ENCODE measurements at places on chromosomes 12 and 14.

DNA sequence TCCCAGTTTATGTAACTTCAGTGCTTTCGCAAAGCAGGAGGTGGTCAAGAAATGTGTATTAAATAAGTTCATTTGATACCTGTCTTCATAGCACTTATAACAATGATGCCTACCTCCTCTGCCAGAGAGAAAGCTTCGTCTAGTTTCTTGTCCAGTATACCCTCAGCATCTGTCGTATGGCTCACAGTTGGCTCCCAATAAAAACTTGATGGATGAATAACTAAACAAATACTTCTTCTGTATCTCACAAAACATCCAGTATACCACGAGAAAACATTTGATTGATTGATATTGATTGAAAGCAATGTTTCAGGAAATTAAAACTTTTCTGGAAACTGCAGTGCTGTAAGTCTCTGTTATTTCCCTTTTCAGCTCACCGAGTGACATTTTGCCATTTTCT, 26.9 kb upstream of the PTGDR start:
- DNase-seq, result no peak

DNA sequence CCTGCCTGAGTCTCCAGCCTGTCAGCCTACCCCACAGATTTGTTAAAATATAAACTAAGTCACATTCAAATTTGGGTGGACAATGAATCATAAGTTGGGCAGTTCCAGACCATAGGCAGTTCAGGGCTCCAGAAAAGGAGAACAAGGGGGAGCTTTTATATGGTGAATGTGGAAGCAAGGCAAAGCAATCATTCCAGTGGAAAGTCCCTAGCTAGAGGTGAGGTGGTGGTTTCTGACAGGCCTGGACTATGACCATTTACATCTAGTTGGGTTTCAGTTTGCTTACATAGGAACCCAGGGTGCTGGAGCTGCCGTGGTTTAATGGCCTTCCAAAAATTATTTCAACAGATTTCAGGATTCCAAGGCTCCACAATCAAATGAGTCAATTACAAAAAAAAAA, 207.3 kb downstream of the AEBP2 start:
- no peak for DNase-seq

GRCh38 chr14:104639471-104639870, 34.9 kb upstream of the TMEM179 start:
- DNase-seq, result no peak

DNA sequence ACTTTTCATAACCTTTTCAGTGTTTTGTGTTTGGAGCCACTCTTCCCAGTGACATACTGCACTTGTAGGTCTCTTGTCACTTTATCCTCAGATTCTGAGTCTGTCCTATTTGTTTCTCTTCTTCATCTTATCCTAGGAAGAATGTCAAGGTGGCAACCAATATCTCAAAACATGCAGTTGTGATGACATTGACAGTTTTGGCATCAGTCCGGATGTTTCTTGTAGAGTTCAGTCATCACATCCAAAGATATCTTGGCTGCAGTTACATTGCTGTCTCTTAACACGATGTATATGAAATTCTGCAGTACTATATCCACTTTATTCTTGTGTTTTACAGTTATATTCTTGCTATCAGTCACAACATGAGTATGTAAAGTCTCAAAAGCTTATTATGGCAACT, 6.4 kb downstream of the ADIPOR2 start:
- DNase-seq, result no peak

DNA sequence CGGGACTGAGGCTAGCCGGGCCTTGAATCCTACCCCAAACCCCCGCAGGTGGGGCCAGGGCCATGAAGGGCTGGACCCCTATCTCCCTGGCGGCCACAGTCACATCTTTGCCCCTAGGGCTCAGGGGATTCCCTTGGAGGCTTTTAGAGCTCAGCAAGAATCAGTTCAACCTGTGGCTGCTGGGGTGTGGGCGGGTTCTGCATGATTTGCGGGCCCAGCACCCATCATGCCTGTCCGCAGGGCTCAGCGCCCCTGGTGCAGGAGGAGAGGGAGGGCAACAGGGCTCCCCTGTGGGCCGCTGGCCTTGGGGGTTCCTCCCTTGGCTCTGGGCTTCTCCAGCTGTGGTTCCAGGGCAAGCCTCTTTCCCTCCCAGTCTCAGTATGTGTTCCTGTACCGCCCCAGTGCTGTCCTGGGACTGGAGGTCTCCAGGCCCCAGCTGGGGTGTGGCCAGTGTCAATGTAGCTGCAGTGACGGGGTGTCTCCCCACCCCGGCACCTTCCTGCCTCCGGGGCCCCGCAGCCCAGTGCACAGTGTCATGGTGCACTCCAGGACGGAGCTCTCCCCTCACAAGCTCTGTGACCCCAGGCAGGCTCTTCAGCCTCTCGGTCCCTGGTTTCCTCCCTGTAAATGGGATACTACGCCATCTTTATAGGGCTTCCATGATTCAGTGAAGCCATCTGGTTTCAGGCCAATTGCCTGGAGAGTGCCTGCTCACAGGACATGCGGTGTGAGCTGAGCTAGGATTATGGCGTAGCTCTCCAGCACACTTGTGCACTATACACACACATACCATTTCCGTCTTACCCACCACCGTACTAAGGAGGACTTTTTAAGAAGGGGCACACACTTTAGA, 9.9 kb upstream of the LBHD2 start:
- no peak for DNase-seq

DNA sequence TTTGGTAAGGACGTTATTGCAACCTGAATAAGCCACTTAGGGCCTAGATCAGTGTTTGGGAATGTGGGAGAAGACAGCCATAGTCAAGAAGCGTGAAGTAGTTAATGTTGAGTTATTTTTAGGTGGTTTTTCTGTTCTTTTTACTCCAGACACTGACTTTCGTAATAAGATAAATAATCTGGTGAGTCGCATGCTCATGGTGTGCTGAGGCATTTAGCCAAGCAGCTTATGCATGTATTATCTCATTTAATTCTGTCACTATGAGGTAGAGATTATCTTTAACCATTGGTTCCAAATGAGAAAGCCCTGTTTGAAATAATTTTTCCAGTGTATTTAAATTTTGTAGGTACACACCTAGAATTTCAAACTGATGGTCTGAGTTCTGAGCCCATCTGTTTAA, 67.3 kb downstream of the RCOR1 start:
- no peak for DNase-seq

GRCh38 chr12:127144770-127145169, 1122.2 kb upstream of the TMEM132C start:
- no peak for DNase-seq

GRCh38 chr14:20998674-20999366, at the start of gene SLC39A2:
TSS of gene SLC39A2 (plus strand) at chr14:20999293. CDS start at chr14:20999447, 154 bp downstream.
- DNase-seq, result no peak

- no peak for DNase-seq
Observed at GRCh38 chr12:31650918-31651317, 8.6 kb upstream of the ETFBKMT start.

DNA sequence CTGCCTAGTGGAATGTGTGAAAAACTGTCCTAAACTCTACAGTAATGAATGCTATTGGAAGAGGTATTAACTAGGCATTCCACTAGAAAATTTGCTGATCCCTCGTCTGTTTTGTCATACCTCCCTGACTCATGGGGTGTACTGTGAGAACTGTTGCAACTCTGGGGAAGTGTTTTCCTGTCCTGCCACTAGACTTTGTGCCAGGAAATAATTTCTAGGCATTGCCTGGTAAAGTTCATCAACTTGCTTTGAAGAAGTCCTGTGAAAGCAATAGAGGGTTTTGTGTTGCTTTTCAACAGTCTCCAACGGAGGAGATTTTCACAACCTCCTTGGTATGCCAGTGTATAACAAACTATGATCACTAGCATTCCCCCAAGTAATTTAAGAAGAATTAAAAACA, 139.9 kb downstream of the AKAP6 start:
- DNase-seq, result no peak

Measured in activated naive CD4-positive, alpha-beta T cell treated with anti-CD3 and anti-CD28 coated beads for 36 hours (primary cell).